ENCODE measurements at places on chromosomes 4 and X.

- DNase-seq, result no peak
Measured at GRCh38 chr4:111959222-111959621, 186.0 kb upstream of the FAM241A start.

DNA sequence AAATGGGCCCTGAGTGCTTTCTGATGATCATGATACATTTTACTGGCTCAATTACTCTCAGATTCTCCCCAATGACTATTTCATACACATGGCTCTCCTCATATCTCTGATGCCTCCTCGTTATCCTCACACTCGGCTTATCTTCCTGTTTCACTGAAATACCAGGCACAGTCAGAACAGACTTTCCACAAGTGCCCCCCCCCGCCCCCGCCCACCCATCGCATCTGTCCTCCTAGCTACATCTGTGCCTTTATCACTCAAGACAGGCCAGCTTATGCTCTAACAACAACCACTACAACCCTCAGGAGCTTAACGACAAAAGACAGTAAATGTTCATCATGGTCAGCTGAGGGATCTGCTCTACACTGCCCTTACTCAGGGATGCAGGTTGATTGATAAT lies 610.6 kb upstream of the DIPK2B start:
- no peak for DNase-seq

DNA sequence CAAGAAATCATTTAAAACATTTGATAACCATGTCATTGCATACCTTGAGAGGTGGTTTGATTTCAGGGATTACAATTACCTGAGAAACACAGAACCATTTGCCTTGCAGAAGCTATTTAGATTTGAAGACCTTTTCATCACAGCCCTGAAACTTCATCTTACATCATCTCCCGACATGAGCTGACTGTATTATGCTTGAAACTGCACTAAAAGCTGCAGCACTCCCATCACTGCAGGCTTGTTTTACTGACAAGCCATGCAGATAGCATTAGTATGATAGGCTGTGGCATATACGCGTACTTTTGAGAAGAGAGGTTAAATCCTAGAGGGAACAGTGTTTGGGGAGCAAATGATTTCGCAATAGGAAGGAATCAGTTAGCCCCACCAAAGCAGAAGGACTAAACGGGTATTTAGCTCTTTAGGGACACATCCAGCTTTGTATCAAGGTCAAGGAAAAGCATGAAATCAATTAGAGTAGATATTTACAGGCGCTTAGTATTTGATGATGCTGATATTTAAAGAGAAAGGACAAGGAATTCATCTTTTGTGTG lies 133.2 kb upstream of the DIAPH2 start:
- DNase-seq, result no peak

GRCh38 chrX:123361371-123361770 lies 177.3 kb downstream of the GRIA3 start:
- no peak for DNase-seq

GRCh38 chr4:99679204-99679603 lies 21.6 kb upstream of the C4orf54 start:
- no peak for DNase-seq

GRCh38 chr4:76211769-76212708 lies 1.6 kb downstream of the SCARB2 start:
- DNase-seq, result no peak

DNA sequence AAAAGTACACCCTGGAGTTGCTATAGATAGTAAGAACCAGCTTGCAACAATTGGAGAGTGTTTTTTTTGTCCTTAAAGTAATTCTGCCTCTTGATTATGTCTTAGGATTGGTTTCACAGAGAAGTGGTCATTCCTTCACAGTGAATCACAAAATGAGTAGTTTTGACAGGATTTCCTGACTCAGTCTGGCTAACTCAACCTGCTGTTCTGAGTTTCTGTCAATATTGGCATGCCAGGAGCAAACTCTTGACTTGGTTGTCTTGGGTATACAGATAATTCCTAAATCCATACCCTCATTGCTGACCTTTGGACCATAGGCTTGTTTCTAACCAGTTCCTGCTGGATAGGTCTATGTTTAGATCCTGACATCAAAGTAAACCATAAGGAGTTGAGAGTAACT lies 9.4 kb downstream of the FHIP1A start:
- DNase-seq, result no peak

- no peak for DNase-seq
Measured at GRCh38 chrX:131302701-131303100, 13.6 kb upstream of the IGSF1 start.

- DNase-seq, result no peak
Measured at GRCh38 chr4:165724786-165725185, 148.3 kb upstream of the TLL1 start.

GRCh38 chr4:173146456-173146855 lies 22.2 kb upstream of the GALNT7 start:
- DNase-seq, result no peak

- DNase-seq, result no peak
Measured at GRCh38 chrX:15820106-15821073, 30.1 kb downstream of the ZRSR2 start.

- no peak for DNase-seq
Measured at GRCh38 chr4:73446336-73446938, 10.4 kb downstream of the AFP start.

GRCh38 chr4:78922207-78922606 lies 17.0 kb downstream of the PAQR3 start:
- no peak for DNase-seq

DNA sequence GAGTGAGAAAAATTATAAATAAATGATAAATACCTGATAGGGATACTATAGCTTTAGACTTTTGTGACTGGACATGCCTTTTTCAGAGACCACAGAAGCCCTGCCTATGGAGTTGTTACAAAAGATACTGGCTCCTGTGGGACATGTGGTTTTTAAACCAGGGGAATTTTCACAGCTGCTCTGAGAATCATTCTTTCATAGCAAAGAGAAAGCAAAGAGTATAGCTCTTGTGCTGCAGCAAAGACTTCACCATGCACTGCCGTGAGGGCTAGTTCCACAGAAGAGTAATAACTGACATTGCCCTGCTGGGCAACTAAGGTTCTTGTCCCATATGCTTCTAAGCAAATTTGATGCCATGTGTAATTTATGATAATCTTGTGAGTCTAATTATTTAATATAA lies 98.2 kb downstream of the MAPK10 start:
- DNase-seq, result no peak

- no peak for DNase-seq
Measured at GRCh38 chr4:2621419-2621818, 85.0 kb downstream of the FAM193A start.

GRCh38 chr4:5446595-5447226 lies 261.6 kb downstream of the EVC2 start:
- no peak for DNase-seq

GRCh38 chrX:119755981-119756533 lies 2.3 kb upstream of the SOWAHD start:
- no peak for DNase-seq

DNA sequence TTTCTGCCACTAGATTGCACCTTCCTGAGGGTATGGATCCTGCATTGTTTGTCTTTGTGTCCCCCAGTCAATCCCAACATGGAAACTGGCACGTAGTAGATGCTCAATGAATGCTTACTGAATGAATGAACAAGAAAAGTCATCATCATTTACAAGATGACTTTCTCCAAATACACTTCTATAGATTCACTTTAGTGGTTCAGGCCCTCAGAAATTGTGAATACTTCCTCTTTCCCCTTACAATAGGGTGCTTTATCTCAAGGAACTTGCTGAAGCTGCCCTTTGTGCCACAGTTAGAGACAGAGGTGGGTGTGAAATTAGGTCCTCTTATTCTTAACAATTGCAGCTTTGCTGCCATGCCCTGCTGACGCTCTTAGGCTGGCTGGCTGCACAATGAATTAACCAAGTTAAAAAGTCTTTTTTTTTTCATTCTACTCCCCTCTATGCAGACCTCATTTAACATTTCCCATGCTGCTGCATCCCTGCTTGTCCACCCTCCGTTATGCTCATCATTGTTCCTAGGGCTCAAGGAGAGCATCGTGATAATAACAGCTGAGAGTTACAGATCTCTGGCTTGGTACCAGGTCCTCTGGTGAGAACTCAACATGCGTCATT lies 108.0 kb upstream of the ZNF518B start:
- no peak for DNase-seq

DNA sequence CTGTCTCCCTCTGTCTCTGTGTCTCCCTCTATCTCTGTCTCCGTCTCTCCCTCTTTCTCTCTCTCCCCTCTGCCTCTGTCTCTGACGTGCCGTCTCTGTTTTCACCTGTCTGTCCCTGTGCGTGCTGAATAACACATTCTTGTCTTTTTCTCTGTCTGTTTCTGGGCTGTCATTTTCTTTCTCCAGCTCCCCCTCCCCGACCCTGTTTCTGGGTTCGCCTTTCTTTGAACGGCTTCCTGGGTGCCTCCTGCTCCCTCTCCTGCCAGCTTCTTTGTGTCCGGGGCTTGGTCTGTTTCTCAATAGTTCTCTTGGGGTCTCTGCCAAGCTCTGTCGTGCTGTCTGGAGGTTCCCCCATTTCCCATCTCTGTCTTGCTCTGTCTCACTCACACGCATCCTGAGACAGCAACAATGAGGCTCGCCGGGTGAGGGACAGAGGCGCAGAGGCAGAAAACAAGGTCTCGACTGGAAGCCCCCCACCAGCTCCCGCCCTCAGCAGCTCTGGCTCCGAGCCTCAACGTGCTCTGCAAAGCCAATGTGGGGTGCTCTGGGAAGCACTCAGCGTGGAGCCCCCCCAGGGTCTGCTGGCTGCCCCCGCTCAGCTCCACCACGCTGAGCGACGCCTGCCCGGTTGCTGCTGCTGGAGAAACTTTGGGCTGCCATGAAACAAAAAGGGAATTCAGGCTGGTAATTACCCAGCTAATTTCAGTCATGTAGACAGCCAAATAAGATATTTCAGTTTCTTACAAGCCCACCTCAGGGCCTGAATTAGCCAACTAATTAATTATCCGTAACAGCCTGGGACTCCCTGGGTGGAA lies 3.4 kb downstream of the CPLX1 start:
- DNase-seq, result no peak

- no peak for DNase-seq
Measured at GRCh38 chr4:20252656-20253282, 1.1 kb downstream of the SLIT2 start.

- DNase-seq, result no peak
Measured at GRCh38 chrX:39311646-39312045, 510.4 kb downstream of the MID1IP1 start.

DNA sequence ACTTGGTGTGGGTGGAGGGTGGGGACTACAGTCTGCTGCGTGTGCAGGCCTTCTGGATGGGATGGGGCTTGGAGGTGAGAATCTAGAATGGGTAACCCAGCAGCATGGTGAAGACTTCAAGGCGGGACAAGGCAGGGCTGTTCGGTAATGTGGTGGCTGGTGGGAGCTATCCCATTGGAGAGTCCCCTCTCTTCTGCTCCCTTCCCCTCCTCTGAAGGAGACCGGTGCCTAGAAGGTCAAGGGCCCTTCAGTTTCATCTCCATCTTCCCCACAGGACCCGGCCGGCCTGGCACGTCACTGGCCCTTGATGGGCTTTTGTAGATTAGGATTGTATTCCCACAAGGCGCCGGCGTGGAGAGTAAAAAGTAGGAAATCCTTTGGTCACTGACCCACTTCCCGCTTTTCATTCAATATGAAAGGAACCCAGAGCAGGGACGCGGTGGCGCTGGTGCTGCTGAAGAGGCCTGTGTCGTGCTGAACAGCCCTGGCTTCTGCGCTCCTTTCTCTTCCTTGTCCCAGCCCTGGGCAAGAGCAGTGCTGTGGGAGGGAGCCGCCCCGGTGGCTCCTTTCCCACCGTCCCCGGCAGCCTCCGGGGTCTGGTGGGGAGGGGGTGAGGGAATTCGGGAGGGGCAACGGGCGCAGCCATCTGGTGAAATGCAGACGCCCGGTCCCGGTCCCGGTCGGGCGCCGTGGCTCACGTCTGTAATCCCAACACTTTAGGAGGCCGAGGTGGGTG lies 7.3 kb upstream of the HMGB3 start:
- DNase-seq, result no peak

GRCh38 chr4:26887143-26887542 lies 26.5 kb downstream of the STIM2 start:
- no peak for DNase-seq

- no peak for DNase-seq
Measured at GRCh38 chrX:111868726-111869638, 7.0 kb upstream of the TRPC5OS start.

DNA sequence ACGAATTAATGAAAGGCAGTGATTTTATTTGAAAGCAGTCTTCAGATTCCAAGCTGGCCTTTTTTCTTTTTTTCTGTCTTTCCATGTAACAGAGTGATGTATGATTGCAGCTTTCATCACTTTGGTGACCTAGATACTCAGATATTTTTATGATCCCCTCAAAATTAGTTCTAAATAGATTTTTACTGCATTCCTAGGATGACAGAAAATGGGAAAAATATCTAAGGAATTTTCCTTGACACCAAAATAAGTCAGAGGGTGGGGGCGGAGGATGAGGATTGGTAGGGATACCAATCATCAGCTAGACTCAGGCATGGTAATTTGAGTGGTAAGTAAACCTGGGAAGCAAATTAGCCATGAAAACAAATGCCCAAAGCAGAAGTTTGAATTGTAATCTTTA lies 11.9 kb upstream of the HMGB2 start:
- DNase-seq, result no peak

- DNase-seq, result no peak
Measured at GRCh38 chr4:188620608-188621007, 481.4 kb downstream of the TRIML1 start.

DNA sequence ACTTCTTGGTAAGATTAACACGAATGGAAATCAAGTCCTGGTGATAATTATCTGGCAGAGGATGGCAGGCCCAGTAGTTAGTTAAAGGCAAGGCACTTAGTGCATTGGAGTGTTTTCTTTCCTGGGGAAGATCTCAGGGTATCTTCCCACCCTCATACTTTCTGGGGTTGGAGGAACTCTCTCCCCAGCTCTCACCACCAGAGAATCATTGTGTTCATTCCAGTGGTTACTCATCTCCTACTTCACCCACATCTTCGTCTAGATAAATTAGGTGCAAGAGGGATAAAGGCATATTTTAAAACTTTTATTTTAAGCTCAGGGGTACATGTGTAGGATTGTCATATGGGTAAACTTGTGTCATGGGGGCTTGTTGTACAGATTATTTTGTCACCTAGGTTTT lies 67.5 kb upstream of the SH3RF1 start:
- DNase-seq, result no peak

GRCh38 chr4:74474345-74475090 lies 29.6 kb downstream of the AREG start:
- no peak for DNase-seq

- no peak for DNase-seq
Measured at GRCh38 chr4:86092684-86093083, 267.2 kb downstream of the MAPK10 start.

DNA sequence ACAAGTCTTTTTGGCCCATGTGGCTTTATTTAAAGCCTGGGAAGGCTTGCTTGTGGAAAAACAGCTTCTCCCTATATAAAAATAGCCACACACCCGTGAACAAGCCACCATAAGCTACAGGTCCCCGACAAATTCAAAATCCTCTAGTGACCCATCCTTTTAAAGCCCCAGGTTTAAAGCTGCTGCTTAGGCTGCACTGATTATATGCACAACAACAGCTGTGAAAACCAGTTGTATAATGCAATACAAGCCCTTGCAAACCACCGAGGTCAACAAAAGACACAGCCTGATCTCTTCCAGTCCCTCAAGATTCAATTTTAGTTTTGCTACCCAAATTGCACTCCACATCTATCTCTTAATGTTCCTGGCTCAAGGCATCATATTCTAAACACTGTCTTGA lies 186.0 kb upstream of the WDFY3 start:
- no peak for DNase-seq

All from stimulated activated CD8-positive, alpha-beta memory T cell treated with anti-CD3 and anti-CD28 coated beads, Interleukin-7, amount 100 ng/mL, for 1 hour (primary cell).